ENCODE measurements at places on chromosomes 11 and 22.

- DNase-seq: no peak
Observed at GRCh38 chr22:38733724-38734381, 21.9 kb downstream of the SUN2 start.

DNA sequence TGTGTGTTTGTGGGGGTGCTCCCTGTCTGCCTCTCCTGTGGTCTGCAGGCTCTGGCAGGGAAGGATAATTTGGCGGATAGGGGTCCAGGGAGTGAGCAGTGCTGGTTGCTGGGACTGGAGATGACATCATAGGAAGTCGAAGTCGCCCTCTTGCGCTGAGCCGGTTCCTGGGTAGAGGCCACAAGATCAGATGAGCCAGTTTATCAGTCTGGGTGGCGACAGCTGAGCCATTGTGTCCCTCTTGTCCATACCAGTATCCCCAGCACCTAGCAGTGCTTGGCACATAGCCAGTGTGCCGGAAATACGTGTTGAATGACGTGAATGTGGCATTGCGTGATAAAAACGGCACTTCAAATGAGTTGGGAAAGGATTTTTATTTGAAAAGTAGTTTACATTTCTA, 9.8 kb downstream of the APOL5 start:
- DNase-seq: no peak

GRCh38 chr11:57648801-57649735, 644 bp downstream of the YPEL4 start:
- DNase-seq: peak; percentile 18

- DNase-seq: no peak
Observed at GRCh38 chr11:55554169-55554568, at the start of gene OR4C15. TSS of gene OR4C15 (plus strand) at chr11:55554469. CDS start at chr11:55554469, 0 bp downstream.

- DNase-seq: no peak
Observed at GRCh38 chr11:99934008-99934407, 753.1 kb upstream of the ARHGAP42 start.

- DNase-seq: no peak
Observed at GRCh38 chr22:21728270-21728669, 7.3 kb downstream of the YPEL1 start.

- DNase-seq: no peak
Observed at GRCh38 chr11:28836285-28837081, 728.3 kb downstream of the METTL15 start.

DNA sequence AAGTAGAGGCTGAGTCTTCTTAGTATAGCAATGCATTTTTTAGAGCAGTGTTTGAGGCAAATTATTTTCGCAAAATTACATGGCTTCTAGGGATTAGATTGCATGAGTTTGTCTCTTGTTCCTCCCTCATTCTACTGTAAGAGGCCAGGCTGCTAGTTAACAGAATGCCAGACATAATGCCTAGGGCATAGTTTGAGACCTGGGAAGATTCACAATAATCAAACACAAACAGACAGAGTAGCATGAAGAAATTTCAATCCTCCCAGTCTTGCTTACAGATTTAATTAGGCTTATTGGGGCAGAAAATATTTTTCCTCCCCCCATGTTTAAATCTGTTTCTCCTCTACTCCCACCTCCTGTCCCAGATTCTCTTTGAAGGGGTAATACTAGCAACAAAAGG, 48.3 kb downstream of the ARHGEF12 start:
- DNase-seq: no peak

- DNase-seq: no peak
Observed at GRCh38 chr11:43567396-43567975, 113.1 kb upstream of the HSD17B12 start.

DNA sequence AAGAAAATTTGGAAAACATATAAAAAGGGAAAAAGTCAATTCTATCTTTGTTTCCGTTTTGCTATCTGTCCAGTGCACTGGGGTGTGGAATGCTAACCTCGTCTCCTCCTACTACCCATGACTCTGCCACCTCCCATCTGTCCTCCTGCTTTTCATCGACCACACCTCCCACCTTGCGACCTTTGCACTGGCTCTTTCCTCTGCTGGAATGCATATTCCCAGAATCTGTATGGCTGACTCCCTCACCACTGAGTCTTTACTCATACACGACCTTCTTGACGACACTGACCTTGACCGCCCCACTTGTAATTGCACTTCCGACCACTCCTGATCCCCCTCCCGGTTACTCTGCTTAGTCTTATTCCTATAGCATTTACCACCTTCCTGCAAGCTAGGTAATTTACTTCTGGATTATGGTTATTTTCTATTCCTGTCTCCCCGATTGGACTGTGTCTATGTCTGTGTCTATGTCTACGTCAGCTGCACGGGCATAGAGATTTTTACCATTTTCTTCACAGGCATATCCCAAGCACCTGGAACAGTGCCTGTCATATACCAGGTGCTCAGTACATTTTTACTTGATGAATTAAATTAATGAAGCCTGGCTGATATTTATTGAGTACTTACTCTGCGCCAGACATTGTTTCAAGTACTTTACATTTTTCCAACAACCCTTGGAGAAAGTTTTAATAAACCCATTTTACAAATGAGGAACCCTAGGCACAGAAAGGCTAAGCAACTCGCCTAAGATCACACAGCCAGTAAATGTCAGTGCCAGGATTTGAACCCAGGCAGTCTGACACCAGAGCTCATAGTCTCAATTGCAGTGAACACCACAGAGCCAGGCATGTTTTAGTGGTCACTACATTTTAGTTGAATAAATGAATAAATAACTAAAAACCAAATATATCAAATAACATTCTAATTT, 89.3 kb upstream of the SLC22A12 start:
- no peak for DNase-seq

- no peak for DNase-seq
Observed at GRCh38 chr11:69180226-69180625, 24.5 kb downstream of the SMIM38 start.

- no peak for DNase-seq
Observed at GRCh38 chr11:38927993-38928392, 2330.0 kb upstream of the RAG2 start.

- DNase-seq: no peak
Observed at GRCh38 chr11:60377401-60378136, 763 bp upstream of the MS4A7 start.

DNA sequence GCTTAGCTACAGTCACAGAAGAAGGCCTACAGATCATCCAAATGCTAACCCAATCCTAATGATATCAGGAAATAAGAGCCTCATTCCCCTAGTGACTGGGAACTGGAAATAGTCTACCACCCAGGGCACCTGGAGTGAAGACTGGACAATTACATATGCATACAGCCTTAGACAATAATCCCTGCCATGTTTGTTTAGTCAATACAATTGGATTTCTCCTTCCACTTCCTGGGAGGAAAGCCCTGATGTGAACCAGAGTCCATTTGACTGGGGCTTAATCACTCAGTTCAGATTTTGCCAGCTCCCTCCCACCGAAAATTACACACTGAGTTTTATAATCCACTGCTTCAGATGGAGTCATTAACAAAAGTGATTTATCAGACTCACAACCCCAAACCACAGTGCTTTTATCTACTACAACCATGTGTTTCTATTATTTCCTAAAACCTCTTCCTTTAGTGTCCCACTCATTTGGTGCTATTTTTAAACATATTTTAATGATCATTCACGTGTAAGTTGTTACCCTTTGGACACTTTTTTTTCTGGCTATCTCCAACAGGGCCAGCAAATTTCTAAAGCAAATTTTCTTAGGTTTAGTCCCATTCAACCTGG, 29.9 kb downstream of the CWF19L2 start:
- no peak for DNase-seq

DNA sequence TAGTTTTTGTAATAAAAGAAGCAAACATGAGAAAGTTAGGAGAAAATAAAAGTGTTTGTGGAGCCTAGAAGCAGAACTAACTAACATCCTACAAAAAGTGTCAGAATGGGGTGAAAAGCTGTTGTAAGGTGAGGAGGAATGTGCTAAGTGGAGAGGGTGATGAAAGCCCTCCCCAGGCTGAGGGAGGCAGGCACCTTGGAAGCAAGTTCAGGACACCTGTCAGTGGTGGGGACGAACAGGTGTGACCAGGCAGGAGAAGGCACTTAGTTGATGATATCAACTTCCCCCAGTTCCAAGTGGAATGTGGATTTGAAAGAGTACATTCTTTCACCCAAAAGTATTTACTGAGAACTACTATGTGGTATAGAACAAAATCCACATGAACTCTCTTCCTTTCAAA, 18.7 kb upstream of the BMAL1 start:
- DNase-seq: no peak

DNA sequence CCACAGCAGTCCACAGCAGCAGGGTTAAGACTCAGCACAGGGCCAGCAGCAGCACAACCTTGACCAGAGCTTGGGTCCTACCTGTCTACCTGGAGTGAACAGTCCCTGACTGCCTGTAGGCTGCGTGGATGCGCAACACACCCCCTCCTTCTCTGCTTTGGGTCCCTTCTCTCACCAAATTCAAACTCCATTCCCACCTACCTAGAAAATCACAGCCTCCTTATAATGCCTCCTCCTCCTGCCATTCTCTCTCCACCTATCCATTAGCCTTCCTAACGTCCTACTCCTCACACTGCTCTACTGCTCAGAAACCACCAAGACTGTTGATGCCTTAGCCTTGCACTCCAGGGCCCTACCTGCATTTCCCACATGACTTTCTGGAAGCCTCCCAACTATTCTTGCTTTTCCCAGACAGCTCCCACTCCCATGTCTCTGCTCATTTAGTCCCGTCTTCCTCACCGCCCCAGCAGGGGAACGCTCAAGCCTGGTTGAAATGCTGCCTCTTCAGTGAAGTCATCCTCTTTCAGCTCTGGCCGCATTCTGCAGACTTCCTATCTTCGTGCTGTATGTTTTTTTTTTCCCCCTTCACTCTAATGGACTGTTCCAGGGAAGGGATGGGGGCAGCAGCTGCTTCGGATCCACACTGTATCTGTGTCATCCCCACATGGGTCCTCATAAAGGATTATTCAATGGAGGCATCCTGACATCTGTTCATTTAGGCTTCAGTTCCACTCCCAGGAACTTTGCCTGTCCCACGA, 3.3 kb downstream of the IL18BP start:
- no peak for DNase-seq

- no peak for DNase-seq
Observed at GRCh38 chr11:16763746-16764145, 25.3 kb downstream of the C11orf58 start.

DNA sequence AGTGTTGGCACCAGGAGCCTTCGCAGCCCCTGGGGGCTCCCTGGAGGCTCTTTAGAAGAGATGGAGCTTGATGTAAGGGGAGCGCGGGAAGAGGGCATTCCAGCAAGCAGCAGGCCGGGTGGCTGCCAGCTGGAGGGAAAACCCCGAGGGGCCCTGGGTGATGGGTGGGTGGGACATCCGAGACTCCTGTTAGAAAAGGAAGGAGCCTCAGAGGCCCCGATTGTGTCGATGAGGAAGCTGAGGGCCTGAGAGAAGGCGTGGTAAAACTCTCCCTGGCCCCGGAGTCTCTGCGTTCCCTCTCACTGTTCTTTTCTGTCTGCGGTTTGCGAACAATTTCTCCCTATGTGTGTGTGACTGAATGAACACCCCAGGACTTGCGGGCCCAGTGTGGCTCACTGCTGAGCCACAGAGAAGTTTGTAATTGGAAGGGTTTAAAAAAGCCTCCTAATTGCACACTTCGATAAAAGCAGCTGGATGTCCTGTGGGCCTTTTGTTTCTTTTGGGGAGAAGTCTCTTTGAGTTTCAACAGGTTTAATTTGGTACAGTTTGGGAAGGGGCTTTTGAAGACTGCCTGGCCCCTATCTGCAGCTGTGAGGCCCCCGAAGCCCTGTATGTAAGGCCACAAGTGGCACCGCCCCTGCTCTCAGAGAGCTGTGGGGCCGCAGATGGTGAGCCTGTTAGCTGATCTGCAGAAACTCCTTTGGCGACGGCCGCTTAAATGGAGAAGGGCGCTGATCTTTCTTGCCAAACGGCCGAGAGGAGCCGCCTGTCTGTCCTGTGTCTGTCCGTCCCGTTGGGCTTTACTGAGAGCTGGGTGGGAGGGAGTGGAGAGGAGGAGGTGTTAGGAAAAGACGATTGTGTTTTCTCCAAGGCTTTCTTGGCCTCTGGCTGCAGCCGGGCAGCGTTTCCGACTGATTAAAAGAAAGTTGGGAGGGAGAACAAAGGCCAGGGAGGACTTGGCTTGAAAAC, 2.0 kb downstream of the FBLN1 start:
- no peak for DNase-seq
